RPMI8226 (cell line): ENCODE measurements at places on chromosomes 2 and 18.

DNA sequence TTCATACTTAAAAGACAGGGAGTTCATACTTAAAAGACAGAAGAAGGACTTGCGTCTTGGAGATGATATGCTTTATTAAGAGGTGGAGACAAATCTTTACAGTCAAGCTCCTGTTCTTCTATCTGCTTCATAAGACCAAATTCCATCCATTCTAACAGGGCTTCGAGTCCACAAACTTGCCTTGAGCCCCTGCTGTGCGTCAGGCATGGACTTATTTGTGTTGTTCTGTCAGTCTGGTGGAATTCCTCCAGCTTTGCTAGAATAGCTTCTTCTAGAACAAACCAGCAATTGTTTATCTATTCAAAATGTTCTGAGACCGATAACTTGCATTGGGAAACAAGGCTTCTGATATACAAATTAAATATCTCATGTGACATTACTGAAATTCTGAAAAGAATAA, 73.9 kb upstream of the SOX11 start:
- DNase-seq: no peak

GRCh38 chr2:25685741-25686140, 12.4 kb upstream of the DTNB start:
- DNase-seq: no peak

DNA sequence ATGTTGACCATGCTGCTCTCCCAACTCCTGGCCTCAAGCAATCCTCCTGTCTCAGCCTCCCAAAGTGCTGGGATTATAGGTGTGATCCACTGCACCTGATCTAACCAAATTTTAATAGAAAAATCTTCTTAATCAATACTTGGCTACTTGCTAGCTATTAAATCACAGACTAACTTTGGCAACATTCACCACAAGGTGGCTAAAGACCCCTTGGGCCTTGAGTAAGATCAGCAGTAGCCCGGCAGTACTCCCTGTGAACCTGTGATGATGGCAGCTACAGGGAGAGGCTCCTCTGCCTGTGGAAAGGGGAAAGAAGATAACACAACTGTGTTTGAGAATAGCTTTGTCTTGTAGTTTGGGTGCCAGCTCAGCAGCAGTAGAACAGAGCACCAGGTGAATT, 102.9 kb downstream of the SLC39A10 start:
- no peak for DNase-seq

DNA sequence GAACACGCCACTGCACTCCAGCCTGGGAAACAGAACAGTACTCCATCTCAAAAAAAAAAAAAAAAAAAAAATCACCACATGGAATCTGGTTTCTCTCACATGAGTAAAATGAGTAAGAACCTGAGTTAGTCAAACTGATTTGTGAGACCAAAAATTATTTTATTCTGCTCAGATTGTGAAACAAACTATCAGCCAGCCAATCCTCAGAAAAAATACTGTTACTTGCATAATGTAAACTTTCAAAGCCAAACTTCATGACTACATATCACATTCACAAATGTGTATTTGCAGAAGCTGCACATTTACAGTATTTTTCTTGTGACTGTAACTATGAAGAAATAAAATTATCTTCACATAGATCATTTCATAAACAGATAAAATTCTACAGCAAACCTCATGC, 23.2 kb downstream of the SUMO1 start:
- DNase-seq: no peak
